Heart left ventricle (tissue), 16 donors: ENCODE measurements at places on chromosomes 2 and 18. TPM values are rescaled to one million over a fixed set of nuclear protein-coding genes. Genes with fewer than 3 reads are reported as not detected.

- peak overlapping the region; percentile 40 for H3K27ac ChIP-seq
- no peak for DNase-seq
- peaks cover 47% of the 10 kb centered on the region for H3K4me1 ChIP-seq
Observed at GRCh38 chr18:44777457-44778192, 96.9 kb downstream of the SETBP1 start.

- H3K27ac ChIP-seq = no peak overlapping the region
- no peak overlapping the region for H3K4me3 ChIP-seq
- DNase-seq = no peak
- H3K4me1 ChIP-seq = no peaks in the 10 kb centered on the region
- H3K36me3 ChIP-seq = no peaks in the 10 kb centered on the region
Observed at GRCh38 chr2:10839813-10840212, 27.2 kb upstream of the PDIA6 start.

DNA sequence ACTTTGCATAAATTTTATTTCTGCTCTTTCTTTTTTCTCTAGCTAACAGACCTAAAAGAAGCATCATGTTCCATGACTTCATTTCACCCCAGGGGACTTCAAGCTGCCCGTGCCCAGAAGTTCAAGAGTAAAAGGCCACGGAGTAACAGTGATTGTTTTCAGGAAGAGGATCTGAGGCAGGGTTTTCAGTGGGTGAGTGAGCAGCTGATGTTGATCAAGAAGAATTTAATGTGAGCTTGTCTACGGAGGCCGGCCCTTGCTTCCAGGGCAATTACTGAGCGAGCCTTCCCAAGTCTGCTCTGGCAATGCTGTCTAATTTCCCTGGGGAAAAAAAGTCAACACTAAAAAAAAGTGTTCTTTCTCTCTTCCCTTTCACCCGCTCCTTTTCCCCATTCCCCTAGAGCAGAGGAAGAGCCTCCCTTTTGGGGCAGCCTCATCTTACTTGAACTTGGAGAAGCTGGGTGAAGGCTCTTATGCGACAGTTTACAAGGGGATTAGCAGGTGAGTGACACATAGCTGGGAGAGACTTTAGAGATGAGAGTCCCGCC, 1.2 kb downstream of the CDK15 start:
- H3K36me3 ChIP-seq = no peaks in the 10 kb centered on the region
- peak; percentile 26 for DNase-seq
- no peaks in the 10 kb centered on the region for H3K4me1 ChIP-seq
- H3K27ac ChIP-seq = peak overlapping the region; percentile 41
- no peaks in the 10 kb centered on the region for H3K27me3 ChIP-seq

DNA sequence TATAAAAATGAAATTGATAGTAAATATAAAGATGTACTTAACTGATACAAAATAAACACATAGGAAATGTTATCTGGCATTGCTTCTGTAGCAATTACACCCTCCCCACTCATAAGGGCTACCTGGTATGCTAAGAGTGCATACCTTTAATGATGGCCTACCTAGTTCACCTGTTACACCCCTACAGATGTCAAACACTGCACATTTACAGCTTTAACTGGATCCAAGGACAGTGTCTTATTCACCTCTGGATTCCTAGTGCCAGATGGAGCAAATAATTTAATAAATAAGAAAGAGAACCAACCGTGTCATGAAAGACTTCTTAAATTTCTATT, 15.3 kb upstream of the SEC11C start:
- DNase-seq = no peak
- no peak overlapping the region for H3K4me3 ChIP-seq
- peaks cover 22% of the 10 kb centered on the region for H3K27me3 ChIP-seq
- H3K4me1 ChIP-seq = no peaks in the 10 kb centered on the region
- no peak overlapping the region for H3K27ac ChIP-seq

- peaks cover 92% of the 10 kb centered on the region for H3K27me3 ChIP-seq
- H3K4me1 ChIP-seq = peaks cover 53% of the 10 kb centered on the region
- H3K4me3 ChIP-seq = peak overlapping the region; percentile 23
- no peaks in the 10 kb centered on the region for H3K36me3 ChIP-seq
Observed at GRCh38 chr2:63058144-63058920, 7.7 kb downstream of the OTX1 start.

DNA sequence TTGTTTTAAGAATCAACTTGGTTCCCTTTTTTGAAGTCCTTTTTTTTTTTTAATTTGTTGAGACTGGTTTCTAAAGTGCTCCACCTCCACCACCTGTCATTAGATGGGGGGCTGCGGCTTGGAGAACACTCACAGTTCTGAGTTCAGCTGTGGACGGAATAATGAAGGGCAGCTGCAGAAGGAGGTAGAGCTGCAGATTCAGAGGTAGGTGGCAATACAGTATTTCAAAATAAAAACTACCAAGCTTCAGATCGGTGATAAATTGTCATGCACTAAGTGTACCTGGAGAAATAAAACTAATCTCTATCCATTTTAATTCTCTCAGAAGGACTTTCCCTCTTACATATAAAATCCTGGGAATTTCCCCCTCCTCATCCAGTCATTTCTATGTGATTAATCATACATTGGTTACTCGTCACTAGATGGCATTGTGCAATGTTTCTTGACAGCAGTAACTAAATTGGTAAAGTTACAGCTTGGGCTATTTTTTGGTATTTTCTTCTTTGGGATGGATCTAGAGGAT, 81.1 kb upstream of the SLC39A10 start:
- H3K27ac ChIP-seq = no peak overlapping the region
- H3K36me3 ChIP-seq = no peaks in the 10 kb centered on the region
- no peaks in the 10 kb centered on the region for H3K27me3 ChIP-seq

DNA sequence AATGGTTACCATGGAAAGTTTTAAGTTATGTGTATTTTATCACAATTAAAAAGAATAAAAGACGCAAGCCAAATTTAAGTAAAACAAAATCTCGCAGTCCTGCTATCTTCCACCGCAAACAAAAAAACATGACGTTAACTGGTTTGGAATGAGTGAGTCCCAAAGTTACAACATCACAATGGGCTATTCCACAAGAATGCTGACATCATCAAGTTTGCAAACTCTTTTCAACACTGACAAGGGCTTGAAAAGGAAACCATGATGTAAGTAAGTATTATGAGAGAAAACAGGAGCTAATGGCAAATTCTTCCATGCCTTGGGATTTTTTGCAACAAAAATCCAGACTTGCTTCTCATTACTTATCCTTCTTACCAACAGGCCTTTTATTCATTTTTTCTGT, 31.1 kb downstream of the SIGLEC15 start:
- H3K4me3 ChIP-seq = no peak overlapping the region
- no peak overlapping the region for H3K27ac ChIP-seq
- H3K4me1 ChIP-seq = peaks cover 5% of the 10 kb centered on the region
- H3K27me3 ChIP-seq = no peaks in the 10 kb centered on the region
- DNase-seq = no peak

Gene CAPG
- 2.8 TPM for total RNA-seq

Gene C2orf72
- 0.07 TPM for total RNA-seq

Gene MC4R
- not detected for total RNA-seq
